Effector CD4-positive, alpha-beta T cell (primary cell): ENCODE measurements at places on chromosomes 7 and 10.

- DNase-seq, result no peak
Observed at GRCh38 chr10:20871970-20872369, 25.1 kb downstream of the NEBL start.

DNA sequence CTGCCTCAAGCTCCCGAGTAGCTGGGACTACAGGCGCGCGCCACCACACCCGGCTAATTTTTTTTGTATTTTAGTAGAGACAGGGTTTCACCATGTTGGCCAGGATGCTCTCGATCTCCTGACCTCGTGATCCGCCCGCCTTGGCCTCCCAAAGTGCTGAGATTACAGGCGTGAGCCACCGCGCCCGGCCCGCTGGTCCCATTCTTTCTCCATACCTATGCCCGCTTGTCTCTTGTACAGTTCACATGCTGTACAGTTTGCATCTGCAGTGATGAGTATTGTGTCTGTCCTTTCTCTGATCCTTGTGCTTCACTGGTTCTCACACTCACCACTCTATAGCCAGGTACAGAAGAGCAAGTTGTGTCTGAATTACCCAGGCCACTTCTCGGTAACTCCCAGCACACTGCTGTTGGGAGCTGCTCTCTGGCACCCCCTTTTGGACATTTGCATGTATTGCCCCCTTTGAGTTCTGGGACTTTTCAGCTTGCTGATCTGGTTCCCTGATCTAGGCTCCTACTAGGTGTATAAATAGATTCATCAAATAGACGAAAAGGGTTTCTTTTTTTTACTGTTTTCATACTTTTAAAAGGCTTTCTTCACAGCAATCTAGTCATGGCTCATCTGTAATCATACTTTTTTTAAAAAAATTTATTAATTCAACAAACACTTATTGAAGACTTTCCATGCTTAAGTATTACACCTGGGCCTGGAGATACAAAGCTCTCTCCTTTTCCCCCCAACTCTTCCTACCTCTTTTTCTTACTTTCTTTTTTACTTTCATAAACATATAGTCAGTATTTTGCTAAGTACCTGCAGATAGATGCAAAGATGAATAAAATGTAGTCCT lies 53.5 kb downstream of the AOAH start:
- DNase-seq, result peak; percentile 53

GRCh38 chr10:101693978-101694673 lies 844 bp downstream of the FBXW4 start:
- DNase-seq, result peak; percentile 51

GRCh38 chr10:84194424-84195043 lies at the start of gene CDHR1:
Gene CDHR1 (plus strand): TSS chr10:84194537. CDS start chr10:84194761, 224 bp downstream.
- no peak for DNase-seq

GRCh38 chr10:110208614-110209453 lies 1.4 kb downstream of the MXI1 start:
- peak; percentile 27 for DNase-seq

DNA sequence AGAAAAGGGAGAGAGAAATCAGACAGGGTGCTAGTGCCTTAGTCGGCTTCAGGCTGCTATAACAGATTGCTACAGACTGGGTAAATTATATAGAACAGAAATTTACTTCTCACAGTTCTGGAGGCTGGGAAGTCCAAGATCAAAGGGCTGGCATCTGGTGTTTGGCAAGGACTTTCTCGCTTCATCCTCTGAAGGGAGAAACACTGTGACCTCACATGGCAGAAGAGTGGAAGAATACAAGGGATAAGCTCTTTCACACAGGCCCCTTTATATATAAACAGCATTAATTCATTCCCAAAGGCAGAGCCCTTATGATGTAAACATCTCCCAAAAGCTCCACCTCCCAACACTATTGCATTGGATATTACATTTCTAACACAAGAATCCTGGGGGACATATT lies 235.5 kb upstream of the INHBA start:
- DNase-seq, result no peak

GRCh38 chr7:25262586-25262985 lies 34.3 kb upstream of the NPVF start:
- no peak for DNase-seq

DNA sequence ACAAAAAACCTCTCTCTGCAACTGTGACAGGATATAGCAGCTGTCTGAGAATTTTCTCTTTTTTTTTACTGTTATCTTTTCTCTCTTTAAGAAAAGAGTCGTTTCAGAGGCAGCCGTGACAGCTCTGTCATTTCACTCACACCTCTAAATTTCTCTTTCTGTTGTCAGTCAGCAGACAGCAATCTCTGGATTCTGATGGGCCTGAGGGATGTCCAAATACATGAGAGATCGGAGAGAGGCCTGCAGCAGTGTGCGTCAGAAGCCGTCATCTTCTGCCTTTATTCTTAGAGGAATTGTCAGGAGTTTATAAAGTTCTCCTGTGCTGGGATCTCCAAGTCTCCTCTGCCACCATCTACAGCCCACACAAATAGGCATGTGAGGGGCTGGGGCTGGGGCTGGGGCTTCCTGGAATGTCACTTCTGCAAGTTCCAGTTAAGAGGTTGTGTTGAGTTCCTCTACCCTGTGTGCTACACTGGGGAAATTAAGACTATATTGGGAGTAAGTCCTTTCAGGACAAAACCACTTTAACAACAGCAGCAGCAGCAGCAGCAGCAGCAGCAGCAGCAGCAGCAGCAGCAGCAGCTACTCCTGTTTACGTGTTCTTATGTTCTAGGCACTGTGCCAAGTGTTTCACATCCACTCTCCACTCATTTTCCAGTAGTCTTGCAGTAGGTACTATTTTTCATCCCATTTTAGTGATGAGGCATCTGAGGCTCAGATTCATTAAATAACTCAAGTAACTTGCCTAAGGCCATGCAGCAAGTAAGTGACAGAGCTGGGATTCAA lies 541.3 kb downstream of the LRMDA start:
- no peak for DNase-seq

GRCh38 chr10:88802523-88803285 lies at the start of gene LIPM:
Gene LIPM (plus strand): TSS chr10:88802730. CDS start chr10:88802897, 167 bp downstream.
- DNase-seq, result no peak

DNA sequence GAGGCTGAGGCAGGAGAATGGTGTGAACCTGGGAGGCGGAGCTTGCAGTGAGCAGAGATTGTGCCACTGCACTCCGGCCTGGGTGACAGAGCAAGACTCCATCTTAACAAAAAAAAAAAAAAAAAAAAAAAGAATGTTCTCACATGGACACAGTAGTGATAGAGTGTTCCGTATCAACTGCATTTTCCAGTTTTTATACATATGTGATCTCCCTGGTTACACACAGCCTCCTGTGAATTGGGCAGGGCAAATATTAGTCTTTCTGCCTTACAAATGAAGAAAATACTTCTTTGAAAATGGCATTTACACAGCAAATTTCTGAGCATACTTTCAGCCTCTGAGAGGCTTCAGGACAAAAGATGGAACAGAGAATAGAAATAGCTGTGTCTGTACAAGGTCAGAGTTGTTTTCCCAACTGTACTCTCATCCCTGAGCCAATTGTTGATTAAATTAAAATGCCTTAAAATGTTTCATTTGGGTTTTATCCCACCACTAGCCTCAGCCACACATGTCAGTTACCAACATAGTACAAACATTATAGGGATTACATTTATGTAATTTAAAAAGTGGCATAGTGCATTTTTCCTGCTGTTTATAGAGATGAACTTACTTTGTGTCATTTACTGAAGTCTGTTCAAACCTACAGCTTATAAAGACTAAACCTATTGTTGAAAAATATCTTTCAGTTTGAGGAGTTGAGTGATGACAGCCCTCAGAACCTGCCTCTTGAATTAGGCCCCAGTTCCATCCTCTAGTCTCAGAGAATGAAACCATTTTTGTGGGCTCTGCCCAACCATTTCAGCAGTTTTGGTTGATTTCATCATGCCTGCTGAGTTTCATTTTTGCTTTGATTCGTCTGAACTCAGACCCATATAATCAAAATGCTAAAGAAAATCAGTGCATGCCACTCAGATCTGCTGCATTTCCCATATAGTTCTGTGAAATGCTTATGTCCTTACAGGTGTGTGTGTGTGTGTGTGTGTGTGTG lies 609.4 kb upstream of the C7orf33 start:
- DNase-seq, result no peak

DNA sequence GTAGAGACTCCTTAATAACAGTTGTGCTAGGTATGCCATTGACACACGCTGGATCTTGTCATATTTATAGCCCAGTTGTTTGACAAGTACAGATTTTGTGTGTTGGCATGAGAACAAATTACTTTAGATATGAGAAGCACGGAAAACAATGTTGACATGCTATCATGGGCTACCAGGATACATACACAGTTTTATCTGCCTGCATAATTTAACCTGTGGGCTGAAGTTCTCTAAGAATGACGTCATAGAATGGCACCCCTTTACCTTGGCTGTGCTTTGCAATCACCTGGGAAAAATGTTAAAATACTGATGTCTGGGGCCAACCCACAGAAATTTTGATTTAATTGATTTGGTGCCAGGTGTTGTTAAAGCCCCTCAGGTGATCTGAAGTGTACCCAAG lies 2.8 kb downstream of the PLA2G12B start:
- no peak for DNase-seq

GRCh38 chr7:127954357-127954748 lies 76.9 kb downstream of the LRRC4 start:
- DNase-seq, result no peak

- no peak for DNase-seq
Observed at GRCh38 chr7:42493436-42494198, 256.6 kb upstream of the GLI3 start.

- no peak for DNase-seq
Observed at GRCh38 chr7:157715938-157716280, 379.1 kb downstream of the DNAJB6 start.

DNA sequence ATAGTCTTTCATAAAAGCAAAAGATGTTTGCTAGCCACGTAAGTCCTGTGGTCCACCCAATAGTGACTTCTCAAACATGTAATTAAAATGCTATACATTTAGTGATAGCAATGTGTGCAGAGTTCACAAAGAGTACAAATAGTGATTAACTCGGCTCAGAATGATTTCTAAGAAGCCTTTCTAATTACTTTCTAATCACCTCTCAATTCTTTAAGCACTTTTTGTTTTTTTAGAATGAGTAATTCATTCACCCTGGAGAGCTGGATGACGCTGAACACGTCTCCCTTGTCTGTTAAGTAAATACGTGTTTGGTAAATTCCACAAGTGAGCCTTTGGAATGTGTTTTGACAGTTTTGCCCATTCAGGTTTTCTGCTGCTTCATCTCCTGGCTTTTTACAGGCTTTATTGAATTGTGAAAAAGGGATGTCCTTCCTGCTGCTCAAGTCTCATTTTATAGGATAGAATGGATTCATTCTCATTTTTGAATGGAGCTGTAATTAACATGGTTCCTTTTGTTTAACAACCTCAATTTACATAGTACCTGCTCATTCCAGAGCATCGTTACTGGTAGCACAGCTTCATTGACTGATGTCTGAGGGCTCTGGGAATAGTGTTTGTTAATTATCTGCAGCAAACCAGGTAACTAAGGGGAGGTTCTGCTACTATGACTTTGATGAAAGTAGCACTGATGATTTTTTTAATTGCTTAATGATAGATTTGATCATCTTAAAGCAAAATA lies 212.1 kb downstream of the VTI1A start:
- DNase-seq, result no peak

- no peak for DNase-seq
Observed at GRCh38 chr10:108404155-108404554, 1239.6 kb upstream of the SORCS1 start.

GRCh38 chr10:61359452-61359851 lies 93.7 kb downstream of the TMEM26 start:
- no peak for DNase-seq

DNA sequence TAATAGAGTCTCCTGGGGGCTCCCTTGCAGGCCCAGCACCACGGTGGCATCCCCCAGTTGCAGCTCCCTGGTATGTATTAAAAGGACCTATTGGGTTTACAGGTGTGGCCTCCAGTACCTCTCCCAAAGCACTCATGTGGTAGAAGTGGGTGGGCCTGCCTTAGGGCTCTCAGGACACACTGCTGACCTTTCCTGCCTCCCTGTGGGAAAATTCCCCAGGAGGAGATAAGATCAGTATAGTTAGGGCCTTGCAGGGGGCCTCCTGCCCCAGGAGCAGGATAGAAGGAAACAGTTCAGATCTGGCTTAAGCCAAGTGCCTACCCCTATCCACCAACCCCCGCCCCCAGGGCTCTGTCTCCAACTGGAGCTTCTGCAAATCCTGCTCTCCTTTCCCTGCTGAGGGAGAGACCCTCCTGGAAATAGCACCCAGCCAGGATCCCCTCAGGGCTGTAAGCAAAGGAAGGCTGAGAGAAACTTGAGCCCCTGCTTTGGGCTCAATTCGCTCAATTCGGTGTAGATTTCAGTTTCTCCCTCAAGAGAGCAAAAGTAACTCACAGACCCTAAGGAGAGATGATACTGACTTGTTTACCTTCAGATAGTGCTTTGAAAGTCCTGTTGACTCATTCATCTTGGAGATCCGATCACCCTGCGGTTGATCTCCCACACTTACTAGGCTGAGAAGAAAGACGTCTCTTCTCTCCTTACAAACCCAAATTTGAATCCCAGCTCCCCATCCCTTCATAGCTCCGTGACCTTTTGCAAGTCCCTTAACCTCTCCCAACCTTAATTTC lies 130.6 kb downstream of the WDR11 start:
- no peak for DNase-seq

DNA sequence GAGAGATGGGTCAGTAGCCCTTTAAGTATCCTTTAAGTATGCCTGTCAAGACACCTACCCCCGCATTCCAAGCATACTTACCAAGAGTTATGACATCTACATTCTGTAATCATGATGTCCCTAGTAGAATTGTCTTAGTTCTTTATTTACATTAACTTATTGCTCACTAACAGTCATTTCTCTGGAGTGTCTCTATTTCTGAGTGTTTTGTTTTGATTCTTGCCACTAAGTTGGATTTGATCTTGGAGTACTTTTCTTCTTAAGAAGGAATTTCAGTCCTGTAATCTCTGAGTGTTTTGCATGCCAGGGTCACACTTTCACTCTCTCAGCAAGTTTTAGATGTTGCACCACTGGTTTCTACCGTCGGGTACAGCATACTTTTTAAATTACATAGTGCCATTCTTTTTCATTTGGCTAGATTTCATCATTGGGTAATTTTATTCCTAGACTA lies 1053.9 kb downstream of the KCNMA1 start:
- no peak for DNase-seq

DNA sequence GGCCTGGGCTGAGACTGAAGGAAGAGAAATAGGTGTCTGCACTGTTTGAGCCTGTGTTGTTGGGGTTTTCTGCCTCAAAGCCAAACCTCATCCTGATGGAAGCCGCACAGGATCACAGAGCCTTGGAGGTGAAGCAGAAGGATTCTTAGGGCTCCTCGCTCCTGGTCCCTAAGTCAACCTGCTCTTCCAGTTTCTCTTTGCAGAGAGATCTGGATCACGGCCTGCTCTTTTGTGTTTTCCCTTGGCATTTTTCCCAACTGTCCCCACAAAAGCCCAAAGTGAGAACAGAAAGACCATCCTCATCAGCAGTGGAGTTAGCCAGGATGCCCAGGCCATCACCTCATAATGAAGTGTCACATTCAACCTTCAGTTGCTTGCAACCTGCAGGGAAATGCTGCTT lies 20.3 kb upstream of the PPIA start:
- DNase-seq, result no peak

GRCh38 chr10:2119316-2119715 lies 382.0 kb upstream of the ADARB2 start:
- DNase-seq, result no peak
